Activated CD4-positive, CD25-positive, alpha-beta regulatory T cell (primary cell): ENCODE measurements at places on chromosomes 1 and 21.

DNA sequence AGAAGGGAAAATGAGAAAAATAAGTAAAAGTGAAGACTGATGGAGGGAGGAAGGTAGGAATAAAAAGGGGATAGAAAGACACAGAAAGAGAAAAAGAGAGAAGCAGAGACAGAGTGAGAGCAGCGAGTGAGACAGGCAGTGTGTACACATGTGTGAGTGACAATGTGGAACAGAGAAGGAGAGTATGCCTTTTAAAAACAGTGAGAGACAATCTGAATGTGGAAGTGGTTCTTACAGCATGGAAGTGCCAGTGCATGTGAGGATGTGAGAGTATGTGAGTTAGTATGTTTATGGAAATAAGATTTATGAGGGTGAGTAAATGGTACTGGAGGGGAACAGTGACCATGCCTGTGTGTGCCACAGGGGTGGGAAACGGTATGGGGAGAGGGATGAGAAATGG, 1.2 kb downstream of the NEGR1 start:
- DNase-seq = no peak

DNA sequence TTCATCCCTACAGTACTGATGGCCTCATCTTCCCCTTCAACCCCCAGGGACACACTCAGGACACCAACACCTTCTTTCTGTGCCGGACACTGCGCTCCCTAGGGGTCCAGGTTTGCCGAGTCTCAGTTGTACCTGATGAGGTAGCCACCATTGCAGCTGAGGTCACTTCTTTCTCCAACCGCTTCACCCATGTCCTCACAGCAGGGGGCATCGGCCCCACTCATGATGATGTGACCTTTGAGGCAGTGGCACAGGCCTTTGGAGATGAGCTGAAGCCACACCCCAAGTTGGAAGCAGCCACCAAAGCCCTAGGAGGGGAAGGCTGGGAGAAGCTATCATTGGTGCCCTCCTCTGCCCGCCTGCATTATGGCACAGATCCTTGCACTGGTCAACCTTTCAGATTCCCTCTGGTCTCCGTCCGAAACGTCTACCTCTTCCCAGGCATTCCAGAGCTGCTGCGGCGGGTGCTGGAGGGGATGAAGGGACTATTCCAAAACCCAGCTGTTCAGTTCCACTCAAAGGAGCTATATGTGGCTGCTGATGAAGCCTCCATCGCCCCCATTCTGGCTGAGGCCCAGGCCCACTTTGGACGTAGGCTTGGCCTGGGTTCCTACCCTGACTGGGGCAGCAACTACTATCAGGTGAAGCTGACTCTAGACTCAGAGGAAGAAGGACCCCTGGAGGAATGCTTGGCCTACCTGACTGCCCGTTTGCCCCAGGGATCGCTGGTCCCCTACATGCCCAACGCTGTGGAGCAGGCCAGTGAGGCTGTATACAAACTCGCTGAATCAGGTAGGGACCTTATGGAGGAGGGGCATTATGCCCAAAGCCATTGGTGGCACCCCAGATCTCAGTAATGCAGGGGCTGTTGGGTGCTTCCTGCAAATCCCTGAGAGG, 5.1 kb upstream of the LENEP start:
- DNase-seq = no peak

DNA sequence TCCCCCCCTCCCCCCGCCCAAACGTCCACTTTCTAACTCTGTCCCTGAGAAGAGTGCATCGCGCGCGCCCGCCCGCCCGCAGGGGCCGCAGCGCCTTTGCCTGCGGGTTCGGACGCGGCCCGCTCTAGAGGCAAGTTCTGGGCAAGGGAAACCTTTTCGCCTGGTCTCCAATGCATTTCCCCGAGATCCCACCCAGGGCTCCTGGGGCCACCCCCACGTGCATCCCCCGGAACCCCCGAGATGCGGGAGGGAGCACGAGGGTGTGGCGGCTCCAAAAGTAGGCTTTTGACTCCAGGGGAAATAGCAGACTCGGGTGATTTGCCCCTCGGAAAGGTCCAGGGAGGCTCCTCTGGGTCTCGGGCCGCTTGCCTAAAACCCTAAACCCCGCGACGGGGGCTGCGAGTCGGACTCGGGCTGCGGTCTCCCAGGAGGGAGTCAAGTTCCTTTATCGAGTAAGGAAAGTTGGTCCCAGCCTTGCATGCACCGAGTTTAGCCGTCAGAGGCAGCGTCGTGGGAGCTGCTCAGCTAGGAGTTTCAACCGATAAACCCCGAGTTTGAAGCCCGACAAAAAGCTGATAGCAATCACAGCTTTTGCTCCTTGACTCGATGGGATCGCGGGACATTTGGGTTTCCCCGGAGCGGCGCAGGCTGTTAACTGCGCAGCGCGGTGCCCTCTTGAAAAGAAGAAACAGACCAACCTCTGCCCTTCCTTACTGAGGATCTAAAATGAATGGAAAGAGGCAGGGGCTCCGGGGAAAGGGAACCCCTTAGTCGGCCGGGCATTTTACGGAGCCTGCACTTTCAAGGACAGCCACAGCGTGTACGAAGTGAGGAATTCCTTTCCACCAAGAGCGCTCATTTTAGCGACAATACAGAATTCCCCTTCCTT, 158.1 kb downstream of the RUNX1 start:
- peak; percentile 9 for DNase-seq

- no peak for DNase-seq
These were observed 61.1 kb downstream of the CD46 start for GRCh38 chr1:207812778-207813511.

DNA sequence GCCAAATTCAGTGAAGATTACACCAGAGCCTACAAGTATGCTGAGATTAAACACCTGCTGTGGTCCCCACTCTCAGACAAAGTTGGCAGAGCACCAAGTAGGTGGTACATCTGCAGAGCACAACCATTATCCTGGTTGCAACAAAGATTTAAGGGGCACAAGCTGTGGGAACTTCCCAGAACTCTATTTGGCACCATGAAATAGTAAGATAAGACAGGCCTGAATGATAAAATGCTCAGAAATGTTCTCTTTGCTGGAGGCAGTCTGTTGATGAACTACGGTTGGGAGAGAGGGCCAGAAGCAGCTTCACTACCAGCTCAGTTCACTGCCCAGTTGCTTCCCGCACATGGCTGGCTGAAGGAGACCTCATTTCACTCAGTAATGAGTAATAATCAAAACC, 19.9 kb downstream of the RPL5 start:
- no peak for DNase-seq

DNA sequence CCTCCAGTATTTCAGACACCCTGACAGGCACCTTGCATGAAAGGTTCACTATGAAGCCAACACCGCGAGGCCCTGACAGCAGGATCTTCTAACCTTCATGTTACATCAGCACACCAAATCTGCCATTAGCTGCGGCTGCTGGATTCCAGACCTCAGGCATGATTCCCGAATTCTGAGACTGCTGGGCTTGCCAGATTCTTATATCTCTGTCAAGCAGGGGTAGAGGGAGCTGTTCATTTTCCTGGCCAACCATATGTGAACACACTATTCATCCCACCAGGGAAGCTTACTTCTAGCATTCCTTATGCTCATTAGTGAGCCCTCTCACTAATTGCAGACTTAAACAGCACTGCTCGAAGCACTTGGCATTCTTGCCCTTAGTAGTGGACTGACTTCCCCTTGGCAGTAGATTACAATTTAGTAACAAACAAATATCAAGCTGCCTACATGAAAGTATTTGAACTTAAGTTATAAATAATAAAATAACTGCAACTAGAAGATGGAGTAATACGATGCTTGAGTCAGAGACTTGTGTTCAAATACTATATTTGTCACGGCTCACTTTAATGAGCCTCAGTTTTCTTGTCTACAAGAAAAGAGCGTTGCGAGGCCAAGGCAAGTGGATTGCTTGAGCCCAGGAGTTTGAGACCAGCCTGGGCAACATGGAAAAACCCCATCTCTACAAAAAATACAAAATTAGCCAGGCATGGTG, 43.3 kb downstream of the NID1 start:
- DNase-seq = no peak

GRCh38 chr1:228182296-228183030, 16.9 kb downstream of the IBA57 start:
- no peak for DNase-seq

GRCh38 chr21:37237764-37238163, 29.4 kb downstream of the VPS26C start:
- DNase-seq = no peak

DNA sequence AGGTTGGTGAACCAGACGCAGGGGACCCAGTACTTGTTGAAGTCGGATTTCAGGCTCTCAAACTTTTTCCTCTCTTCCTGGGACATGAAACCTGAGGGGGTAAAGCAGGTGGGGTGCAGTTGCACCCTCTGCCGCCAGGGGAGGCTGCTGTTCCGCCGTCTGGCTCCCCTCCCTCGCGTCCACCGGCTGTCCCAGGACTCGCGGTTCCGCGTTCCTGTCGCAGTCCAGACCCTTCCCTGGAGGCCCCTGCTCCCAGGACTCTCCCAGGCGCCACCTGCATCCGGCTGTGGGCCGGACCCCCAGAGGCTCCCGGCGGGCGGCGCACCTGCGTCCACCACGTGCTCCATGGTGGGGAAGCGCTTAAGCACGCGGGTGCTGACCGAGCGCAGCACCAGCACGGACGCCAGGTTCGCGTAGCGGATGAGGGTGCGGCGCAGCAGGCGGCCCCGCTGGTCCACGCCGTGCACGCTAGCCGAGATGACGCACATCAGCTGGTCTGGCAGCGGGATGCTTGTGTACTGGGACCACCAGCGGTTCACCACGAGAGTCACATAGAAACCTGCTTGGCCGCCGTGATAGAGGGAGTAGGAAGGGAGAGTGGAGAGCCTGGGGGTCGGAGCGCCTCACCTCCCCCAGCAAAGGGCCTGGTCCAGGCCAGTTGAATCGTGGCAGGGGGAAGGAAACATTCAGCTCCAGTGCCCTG, 1.7 kb downstream of the BEST4 start:
- DNase-seq = peak; percentile 54

- DNase-seq = no peak
These were observed 350.0 kb upstream of the RUNX1 start for GRCh38 chr21:35399002-35399530.

- DNase-seq = no peak
These were observed 212.6 kb downstream of the BARHL2 start for GRCh38 chr1:90504509-90504908.

GRCh38 chr1:183871142-183871541, 66.2 kb downstream of the RGL1 start:
- no peak for DNase-seq

DNA sequence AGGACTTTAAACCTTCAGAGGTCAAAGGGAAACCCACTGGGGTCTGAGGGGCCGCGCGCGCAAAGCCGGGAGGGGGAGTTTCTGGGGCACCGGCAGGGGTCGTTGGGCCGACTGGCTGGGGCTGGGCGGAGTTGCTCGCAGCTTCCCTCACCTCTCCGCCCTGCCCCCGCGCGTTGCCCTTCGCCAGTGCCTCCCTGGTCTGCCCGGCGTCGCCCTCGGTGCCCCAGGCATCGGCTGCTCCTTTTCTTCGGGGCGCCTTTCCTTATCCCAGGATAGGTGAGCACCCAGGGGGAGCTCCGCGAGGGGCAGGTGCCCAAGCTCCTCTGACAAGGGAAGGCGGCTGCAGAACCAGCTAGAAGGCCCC, 390 bp upstream of the NGF start:
- no peak for DNase-seq

DNA sequence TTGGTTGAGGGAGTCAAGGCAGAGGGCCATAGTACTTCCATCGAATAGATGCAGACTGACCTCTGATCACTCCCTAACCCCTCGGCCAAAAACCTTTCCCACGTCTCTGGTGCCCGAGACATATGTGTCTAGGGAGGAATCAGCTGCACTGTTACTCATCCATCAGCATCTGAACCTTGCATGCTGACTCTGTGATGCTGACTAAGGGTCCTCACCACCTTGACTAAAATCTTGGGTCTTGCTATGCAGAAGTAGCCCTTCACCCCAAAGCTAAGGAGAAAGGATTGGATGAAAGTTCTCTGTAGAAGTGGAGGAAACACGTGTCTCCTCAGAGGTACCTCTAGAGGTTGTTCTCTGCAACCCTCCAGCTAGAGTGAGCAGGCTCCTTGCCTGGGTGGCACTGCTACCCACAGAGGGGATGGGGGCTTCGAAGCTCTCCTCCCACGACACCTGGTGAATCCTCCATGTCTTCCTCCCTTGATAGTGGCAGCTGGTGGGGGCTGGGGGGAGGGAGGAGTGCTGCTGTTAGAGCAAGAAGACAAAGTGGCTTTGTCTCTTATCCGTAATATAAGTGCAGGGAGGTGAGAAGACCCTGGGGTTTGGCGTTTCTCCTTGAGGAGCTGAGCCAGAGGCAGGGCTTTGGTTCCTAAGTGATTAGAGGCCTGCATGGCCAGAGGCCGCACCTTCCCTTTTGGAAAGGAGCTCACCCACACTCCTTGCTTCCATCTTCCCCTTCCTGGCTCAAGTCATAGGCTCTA, 45.1 kb downstream of the ATP2B4 start:
- DNase-seq = no peak

- no peak for DNase-seq
These were observed 19.8 kb downstream of the CSF1 start for GRCh38 chr1:109930252-109930993.

DNA sequence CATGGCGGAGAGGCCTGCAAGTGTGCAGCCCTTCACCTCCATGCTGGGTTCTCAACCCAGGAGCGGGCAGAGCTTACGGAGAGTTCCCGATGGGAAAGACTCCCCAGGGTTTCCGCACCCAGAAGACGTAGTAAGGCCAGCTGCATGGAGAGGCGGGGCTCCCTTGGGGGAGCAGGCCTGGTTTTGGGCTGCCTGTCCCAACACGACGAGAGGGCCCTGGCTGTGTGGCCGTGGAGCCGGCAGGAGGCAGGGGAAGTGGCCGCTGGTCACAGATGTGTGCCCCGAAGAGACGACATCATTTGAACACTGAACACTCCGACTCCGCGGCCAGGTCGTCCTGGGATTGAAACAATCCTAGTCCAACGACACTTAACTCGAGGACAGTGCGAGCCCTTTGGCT, 57.0 kb downstream of the MORN1 start:
- no peak for DNase-seq

- DNase-seq = no peak
These were observed 7.1 kb downstream of the PSRC1 start for GRCh38 chr1:109275706-109276345.

GRCh38 chr1:30378991-30379581, 344.3 kb downstream of the MATN1 start:
- DNase-seq = no peak

GRCh38 chr1:226360106-226360746, 47.7 kb downstream of the PARP1 start:
- no peak for DNase-seq

GRCh38 chr21:30710499-30710898, 8.1 kb downstream of the KRTAP21-3 start:
- no peak for DNase-seq

GRCh38 chr1:151009206-151009587, 948 bp downstream of the PRUNE1 start:
- DNase-seq = no peak
